HS-27A (cell line): ENCODE measurements at places on chromosomes 3 and 15.

DNA sequence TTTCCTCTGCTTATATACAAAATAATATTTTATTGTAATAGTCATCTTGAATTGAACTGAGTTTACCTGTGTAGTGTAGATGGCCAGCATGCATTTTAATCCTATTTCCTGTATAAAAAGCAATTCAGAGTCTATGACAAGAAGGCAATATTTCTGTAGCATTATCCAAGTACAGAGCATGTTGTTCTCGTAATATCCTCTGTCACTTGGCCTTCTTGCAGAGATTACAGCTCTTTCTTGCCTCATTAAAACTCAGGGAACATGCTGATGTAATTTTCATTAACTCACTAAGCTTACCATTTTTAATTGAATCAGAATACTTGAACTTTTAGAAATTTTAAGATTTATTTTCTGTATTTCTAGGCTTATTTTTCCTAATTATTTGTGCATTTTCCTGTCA lies 203.3 kb upstream of the AGTR1 start:
- DNase-seq = no peak

DNA sequence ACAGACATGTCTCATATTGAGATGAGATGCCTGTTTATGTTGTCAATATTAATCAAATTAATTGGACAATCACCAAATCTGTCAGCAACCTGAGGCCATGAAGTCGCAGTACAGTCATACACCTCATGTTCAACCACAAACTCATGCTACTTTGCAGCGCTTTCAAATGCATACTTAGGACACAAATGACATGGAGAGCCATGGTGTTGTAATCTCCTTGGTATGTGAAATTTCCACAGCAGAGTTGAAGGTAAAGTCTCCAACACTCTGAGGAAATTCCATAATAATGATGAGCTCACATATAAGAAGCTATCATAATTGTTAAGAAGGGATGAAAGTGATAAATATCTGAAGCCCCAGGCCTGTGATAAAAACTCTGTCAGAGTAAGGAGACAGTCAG lies 873.9 kb downstream of the MCTP2 start:
- DNase-seq = peak; percentile 34

- DNase-seq = no peak
These were observed 14.1 kb downstream of the ACAA1 start for GRCh38 chr3:38122712-38123290.

- no peak for DNase-seq
These were observed 98.0 kb upstream of the RORA start for GRCh38 chr15:61327019-61327631.

GRCh38 chr3:132180337-132180791 lies 136.8 kb upstream of the ACP3 start:
- peak; percentile 26 for DNase-seq

GRCh38 chr3:132756108-132756650 lies 34.0 kb upstream of the NPHP3 start:
- DNase-seq = no peak

DNA sequence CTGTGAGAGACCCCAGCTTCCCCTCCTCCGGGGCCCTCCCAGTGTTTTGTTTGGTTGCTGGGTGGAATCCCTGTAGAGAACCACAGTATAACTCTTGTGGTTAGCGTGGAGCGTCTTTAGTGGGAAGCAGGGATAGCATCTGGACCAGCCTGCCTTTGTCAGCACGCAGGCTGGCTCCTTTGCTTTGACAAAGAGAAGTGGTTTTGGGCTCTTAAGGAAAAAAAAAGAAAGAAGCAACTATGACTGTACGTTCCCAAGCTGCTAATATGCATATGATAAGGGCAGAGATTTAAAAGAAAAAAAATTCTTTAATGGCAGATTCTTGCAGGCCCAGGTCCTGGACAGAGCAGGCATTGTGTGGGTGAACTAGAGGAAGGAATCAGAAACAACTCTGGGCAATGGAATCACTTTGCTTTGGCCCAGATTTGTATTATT lies 340.8 kb upstream of the CTDSPL start:
- no peak for DNase-seq

GRCh38 chr3:102733791-102734563 lies 299.2 kb downstream of the ZPLD1 start:
- no peak for DNase-seq

- DNase-seq = no peak
These were observed 16.6 kb upstream of the AEN start for GRCh38 chr15:88604381-88605188.

DNA sequence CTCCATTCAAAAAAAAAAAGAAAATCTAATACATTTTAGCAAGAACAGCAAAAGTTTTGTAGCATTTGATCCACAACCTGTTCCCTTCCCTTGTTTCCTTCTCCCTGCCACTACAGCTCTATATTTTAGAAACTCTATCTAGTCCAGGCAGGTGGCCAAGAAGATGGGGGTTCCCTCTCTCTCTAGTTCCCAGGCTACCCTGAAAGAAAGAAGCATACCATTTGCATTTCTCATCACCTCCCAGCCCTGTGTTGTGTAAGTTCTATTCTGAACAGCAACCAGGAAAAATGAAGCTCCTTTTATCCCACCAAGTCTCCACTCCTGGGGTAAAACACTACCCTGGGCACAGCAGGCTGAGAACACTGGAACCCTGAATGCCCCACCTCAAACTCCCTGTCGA lies 100.0 kb downstream of the PCCB start:
- DNase-seq = peak; percentile 78

- no peak for DNase-seq
These were observed 11.3 kb downstream of the USF3 start for GRCh38 chr3:113685124-113685523.

DNA sequence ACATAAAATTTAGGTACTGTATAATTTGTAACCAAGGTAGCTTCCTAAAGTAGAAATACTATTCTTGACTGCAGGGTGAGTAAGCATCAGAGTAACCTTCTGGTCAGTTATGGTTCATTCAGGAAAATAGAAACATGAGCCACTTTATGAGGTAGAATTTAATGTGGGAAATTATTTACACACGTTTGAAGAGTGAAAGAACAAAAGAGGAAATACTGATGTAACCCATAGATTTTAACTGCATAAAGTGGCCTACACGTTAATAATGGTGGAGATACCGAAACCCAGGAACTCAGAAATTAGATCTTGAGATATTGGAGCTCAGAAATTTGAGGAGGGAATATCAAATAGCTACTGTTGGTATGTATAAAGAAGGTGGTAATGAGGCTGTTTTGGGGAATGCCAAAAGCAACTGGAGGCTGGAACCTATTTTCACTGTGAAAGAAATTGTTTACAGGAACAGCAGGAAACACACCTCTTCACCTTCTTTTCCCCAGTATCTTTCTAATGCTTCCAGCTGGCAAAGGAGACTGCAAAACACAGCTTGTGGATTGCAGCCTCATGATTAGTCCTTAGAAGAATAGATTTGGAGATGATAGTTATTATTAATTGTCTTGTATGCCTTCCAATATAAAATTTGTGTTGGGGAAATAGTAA lies 216.1 kb downstream of the DOCK3 start:
- DNase-seq = no peak

GRCh38 chr3:23653647-23654525 lies 151.9 kb upstream of the UBE2E1 start:
- no peak for DNase-seq

GRCh38 chr3:163490119-163490518 lies 1588.2 kb downstream of the SI start:
- no peak for DNase-seq
